ENCODE measurements at places on chromosomes 3 and 15.

DNA sequence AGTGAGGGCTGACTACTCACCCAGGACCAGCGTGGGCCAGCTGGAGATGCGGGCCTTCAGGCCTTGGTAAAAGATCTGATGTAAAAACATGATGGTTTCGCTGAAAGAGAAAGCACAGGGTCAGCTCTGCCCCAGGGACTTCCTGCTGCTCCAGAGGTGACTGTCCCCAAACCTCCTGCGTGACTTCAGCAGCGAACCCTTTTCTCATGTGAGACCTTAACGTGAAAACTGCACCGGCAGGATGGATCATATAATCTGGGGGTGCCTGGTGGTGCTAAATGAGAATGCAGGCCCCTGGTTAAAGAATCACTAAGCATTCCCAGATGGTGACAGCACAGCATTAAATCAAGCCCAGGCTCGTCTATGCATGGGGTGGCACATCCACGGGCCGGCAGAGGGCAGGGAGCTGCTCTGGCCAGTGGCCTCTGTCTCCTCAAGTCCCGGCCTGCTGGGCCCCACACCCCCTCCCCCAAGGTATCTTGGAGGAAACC lies 55.4 kb downstream of the RASGRF1 start:
- DNase-seq = no peak

DNA sequence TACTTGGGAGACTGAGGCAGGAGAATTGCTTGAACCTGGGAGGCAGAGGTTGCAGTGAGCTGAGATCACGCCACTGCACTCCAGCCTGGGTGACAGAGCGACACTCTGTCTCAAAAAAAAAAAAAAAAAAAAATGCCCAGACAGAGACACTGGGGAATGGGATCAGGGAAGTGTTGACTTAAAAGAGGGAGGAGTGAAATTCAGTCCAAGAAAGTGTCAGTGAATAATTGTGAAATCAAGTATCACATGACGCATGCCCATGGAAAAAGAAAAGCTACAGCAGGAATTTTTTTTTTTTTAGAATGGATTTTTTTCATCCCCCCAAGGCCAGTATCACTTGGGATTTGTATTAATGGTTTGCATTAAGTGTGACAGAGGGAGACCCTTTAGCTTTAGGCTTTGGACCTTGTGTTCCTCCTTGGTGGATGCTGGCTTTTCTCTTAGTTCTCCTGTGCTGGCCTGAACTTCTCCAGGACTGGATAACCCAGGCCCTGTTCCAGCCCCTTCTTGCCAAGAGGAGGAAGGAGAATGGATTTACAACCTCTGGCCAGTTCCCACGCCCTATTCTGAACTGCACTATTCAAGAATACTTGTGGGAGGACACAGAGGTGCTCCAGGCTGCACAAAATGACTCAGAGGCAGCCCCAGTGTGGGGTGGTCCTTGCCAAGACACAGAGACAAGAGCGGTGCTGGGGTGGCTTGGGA lies 36.7 kb upstream of the ZNF774 start:
- DNase-seq = no peak

DNA sequence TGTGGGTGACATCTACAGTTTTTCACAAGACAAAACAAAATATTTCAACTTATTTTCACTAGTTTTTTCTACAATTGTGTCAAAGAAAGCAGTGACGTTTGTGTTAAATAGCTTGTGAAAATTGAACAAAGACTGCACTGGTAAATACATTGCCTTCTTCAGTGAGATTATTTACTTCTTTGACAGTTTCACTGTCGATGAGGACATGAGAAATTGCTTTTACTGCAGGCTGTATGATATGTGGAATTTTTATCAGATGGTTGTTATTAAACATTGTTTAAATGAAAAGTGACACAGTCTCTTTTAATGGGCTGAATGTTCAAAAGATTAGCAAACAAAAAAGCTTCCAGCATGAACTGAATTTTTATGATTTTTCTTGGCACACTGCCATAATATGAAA lies 773.9 kb upstream of the CADM2 start:
- DNase-seq = no peak

- no peak for DNase-seq
Observed at GRCh38 chr3:46194868-46195553, 13.1 kb downstream of the CCR1 start.

- no peak for DNase-seq
Observed at GRCh38 chr3:108133858-108134554, 43.2 kb upstream of the CD47 start.

GRCh38 chr3:173826901-173827609 lies 429.5 kb downstream of the NLGN1 start:
- no peak for DNase-seq

DNA sequence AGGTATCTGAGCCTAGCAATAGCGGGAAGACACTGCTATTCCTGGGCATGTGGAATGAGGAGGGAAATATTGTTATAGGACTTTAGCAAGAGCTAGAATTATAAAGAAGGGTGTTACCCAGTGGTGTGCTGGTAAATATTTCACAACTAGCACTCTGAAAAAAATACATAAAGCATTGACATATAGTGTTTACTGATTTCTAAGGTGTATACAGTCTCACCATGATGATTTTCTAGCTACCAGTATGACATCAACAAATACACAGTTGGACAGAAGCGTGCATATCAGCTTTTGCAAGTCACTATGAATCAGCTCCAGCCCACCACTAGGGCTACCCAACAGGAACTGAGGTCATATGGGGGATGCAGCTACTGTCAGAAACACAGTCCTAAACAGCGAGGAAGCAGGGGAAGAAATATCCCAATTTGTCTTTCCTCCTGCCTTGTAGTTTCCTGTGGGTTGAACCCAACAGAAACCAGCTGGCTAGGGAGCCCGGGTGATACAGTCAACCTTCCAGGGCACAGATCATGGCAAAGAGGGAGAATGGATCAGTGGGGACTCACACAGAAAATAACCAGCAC lies 39.6 kb downstream of the HGD start:
- DNase-seq = no peak

GRCh38 chr3:63764511-63764910 lies 54.6 kb upstream of the C3orf49 start:
- no peak for DNase-seq

GRCh38 chr15:40991355-40991754 lies 38.1 kb downstream of the CHAC1 start:
- no peak for DNase-seq

DNA sequence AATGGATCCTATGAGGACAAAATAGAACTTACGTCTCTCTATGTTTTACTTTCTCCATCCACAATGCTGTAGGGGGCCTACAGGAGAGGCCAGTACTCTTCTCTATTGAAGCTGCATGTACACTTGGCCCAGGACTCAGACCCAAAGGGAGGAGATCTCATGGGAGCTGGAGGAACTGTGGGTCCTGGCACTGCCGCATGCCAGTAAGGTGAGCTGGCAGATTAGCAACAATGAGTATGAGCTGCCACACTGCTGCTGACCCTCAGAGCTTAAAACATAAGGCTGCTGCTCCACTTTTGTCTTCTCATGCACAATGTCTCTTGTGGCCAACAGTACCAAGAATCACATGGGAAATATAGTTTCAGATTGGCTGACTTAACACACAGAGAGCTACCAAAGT lies 57.8 kb upstream of the TBC1D5 start:
- no peak for DNase-seq

DNA sequence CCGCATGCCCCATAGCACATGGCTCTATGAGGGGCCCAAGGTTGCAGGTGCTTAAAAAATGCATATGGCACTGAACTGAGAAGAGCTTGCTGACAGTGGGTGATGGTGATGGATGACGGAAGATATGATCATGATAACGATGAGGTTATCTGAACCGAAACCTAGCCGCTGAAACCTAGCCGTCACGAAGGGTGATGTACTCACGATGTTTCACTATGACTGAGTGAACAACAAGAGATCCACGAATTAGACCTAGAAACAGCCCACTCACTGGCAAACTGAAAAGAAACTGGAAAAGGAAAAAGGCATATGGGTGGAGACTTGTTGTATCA lies 57.6 kb upstream of the BCL6 start:
- no peak for DNase-seq

DNA sequence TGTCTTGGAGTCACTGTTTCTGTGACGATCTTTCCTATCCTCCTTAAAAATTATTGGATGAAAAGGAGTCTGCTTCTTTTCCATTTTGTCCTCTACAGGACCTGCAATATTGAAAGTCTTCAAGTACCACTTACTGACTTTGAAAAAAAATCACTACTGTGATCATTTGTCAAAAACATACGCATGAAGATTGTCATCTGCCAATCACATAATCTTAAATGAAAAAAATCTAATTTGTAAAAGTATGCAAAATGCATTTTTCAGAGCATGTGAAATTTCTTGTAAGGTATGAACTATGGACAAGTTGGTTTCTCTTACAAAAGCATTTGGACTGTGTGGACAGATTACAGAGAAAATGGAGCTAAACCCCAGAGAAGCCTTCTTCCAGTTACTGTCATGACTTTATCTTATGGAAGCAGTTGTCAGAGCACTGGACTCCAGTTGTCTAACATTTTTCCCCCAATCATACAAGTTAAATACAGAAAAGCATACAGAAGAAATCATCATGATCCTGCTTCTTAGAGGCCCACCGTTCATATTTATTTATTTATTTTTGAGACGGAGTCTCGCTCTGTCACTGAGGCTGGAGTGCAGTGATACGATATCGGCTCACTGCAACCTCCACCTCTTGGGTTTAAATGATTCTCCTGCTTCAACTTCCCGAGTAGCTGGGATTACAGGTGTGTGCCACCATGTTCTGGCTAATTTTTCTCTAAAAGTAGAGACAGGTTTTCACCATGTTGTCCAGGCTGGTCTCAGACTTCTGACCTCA lies 3.4 kb upstream of the PXK start:
- no peak for DNase-seq

- no peak for DNase-seq
Observed at GRCh38 chr3:31240013-31240412, 292.7 kb upstream of the STT3B start.

DNA sequence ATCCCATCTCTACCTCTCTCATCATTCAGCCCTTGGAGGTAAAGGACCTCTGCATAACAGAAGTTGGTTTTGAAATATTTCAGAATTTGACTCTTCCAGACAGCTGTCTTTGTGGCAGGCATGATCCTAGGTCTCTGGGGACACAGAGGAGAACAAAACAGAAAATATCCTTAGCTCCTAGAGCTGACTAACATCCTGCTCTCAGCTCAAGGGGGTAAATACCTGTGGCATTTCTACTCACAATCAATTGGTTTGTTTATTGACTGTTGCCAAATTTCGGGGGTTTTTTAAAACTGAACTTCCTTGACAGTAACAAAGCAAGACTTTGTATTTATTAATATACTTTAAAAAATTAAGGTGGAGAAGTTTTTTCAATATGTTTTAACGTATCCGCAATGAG lies 78.8 kb downstream of the EOMES start:
- DNase-seq = no peak

- no peak for DNase-seq
Observed at GRCh38 chr3:143000528-143000927, 842 bp upstream of the U2SURP start.

DNA sequence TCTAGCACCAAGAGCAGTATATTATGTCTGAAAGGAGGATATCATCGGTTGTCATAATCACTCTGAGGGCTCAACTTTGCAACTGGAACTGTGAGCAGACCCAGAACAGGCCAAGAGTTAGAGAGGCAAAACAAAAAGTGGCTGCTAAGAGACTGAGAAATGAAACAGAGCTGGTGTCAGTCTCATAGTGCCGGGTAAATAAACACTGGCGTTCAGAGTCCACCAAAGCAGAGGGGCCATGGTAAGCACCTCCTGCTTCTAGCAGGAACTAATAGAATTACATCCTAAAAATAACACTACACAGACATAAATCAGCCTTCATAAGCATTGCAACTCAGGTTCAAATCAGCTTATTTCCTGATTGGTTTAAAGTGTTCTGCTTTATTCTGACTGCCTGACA lies 10.3 kb upstream of the IL12A start:
- DNase-seq = no peak

- no peak for DNase-seq
Observed at GRCh38 chr3:15497964-15498363, 23.5 kb downstream of the COLQ start.

- no peak for DNase-seq
Observed at GRCh38 chr3:157832588-157832987, 273.6 kb downstream of the SHOX2 start.

DNA sequence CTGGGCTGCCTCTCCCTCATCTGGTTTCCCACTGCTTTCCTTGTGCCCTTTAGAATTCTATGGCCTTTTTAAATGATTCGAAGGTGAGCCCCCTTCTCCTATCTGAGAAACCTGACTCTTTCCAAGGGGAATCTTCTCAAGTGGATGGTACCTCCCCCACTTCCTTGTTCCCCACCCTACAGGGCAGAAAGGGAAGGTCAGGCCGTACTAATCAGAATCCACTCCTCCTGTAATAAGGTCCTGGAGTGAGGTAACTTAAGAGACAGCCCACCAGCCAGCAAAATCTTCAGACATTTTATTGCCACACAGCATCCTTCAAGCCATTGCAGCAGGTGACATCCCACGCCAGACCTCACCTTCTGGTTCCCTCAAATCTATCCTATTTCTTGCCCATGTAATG lies 84.5 kb downstream of the MINAR1 start:
- no peak for DNase-seq

DNA sequence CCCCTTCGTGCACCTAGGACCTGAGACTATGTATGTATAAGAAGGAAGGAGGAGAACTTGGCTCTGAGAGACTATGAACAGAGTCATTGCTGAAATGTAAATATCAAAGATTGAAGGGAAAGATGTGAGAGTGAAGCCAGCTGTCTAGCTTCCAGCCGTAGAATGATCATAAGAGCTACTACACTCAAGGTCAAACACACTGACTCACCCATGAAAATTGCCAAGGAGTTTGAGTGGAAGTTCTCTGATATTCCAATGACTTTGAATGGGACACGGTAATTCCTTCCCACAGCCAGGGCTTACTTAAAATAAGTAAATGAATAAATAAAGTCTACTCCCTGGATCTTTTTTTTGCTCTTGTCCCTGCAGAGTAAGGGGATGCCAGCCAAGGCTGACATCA lies 398.9 kb upstream of the TPRG1 start:
- DNase-seq = no peak

- DNase-seq = no peak
Observed at GRCh38 chr3:49930168-49930690, 618 bp upstream of the MON1A start.

DNA sequence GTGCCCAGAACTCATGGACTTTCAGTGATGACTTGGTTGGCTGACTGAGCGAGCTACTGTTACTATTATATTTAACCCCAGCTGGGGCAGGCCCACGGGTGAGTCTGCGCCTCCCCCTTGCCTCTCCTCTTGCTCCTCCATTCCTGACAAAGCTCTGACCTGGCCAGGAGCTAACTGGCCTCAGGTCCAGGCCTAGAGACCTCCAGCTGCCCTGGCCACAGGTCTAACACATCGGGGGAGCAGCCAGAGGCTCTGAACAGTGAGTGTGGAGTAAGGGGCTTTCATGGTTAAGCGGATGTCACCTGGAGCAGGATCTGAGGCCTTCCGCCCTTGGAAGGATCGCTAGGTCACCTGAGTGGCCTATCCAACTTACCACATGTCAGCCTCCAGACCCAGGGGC lies 96.3 kb upstream of the HERC1 start:
- no peak for DNase-seq

GRCh38 chr15:63476229-63476632 lies 28.2 kb upstream of the USP3 start:
- DNase-seq = no peak

Measured in activated CD8-positive, alpha-beta memory T cell treated with anti-CD3 and anti-CD28 coated beads for 1 hour (primary cell).